ENCODE measurements at places on chromosomes 5 and 9.

DNA sequence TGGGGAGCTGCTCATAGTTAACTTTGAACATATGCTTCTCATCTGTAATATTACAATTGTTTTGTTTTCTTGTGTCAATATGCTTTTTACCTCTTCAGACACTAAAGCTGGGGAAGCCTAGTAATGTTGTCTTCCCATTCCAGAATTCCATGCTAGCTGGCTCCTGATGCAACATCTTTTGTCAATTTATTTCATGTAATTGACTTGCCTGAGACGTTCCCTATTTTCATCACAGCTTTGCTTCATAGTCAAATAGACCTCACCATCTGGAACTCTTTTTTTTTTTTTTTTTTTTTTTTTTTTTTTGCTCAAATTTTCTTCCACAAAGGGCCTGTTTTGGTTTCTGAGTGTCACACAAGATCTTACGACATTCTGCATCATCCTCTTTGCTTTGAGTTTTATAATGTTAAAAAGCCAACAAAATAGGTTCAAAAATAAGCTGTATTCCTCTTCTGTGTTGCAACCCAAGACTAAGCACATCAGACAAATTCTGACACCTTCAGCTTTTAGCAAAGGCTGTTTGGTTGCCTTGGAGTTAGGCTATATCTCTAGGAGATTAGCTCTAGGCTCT is 235.2 kb downstream of the NR3C1 start:
- DNase-seq: no peak

GRCh38 chr9:84705128-84705527 is 35.6 kb downstream of the NTRK2 start:
- no peak for DNase-seq

- DNase-seq: no peak
Measured at GRCh38 chr9:84397822-84398221, 57.3 kb upstream of the SLC28A3 start.

GRCh38 chr5:154390746-154391359 is 54.9 kb upstream of the SAP30L start:
- DNase-seq: no peak

GRCh38 chr5:37776826-37777225 is 63.0 kb downstream of the GDNF start:
- no peak for DNase-seq

DNA sequence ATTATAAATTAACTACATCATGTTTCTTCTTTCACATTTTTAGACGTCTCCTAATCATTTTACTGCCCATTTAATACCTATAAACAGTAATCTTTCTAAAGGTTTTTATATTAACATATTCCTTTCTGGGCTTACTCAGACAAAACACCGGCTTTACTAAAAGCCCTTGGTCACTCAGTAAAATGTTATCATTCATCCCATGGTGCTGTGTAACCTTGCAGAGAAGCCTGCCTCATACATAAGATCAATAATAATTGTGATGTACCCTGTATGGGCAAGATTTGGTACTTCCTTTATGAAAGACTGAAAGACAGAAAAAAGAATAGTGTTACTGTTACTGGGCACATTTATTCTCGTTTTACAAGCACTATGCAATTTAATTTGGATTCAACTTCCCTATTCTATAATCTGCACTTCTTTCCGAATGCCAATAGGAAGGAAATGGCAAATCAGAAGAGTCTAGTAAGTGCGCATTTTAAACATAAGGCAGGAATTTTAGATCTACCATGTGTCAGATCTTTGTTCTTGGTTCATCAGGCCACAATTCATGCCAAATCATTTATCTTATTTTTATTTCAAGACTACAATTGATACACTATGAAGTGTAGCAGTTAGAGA is 522.2 kb downstream of the CSNK1G3 start:
- DNase-seq: no peak

DNA sequence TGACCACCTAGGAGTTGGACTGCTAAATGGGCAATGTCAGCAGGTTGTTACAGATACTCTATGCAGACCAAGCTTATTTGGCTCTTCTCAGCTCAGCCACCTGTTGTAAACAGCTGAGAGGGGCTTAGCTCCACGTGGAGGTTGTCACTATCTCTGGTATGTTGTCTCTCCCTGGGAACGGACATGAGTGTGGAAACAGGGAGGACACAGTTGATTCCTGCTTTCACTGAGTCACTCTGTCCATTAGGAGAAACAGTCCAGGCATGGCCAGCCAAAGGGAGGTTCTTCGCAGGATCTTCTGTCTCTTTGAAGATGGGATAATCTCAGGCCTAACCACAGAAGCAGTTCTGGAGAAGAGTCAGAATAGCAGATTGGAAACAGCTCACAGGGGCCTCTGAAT is 121.2 kb downstream of the PALM2AKAP2 start:
- no peak for DNase-seq

Data from GM13976 (cell line).